ENCODE measurements at places on chromosomes 1 and 21.

- DNase-seq: peak; percentile 14
These were observed 458 bp upstream of the ALPL start for GRCh38 chr1:21508580-21509350.

GRCh38 chr1:155005076-155006011 is 2.7 kb downstream of the ZBTB7B start:
- DNase-seq: no peak

DNA sequence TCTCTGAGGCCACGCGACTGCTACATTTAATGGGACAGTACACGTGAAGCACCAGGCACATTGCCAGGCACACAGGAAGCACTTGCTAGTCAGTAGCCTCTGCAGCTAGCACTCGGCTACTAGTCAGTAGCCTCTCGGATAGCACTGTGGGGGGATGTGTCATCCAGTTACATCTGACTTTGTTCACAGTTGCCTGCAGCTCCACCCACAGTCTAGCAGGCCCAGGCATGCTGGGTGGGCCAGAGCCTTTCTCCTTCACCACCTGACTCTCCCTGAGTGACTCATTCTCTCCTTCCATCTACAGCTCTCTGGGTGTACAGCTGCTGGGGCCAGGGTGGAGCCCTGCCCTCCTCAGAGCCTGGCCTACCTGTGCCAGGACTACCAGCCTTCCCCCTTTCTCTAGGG is 51.5 kb downstream of the PTPRF start:
- DNase-seq: peak; percentile 3

DNA sequence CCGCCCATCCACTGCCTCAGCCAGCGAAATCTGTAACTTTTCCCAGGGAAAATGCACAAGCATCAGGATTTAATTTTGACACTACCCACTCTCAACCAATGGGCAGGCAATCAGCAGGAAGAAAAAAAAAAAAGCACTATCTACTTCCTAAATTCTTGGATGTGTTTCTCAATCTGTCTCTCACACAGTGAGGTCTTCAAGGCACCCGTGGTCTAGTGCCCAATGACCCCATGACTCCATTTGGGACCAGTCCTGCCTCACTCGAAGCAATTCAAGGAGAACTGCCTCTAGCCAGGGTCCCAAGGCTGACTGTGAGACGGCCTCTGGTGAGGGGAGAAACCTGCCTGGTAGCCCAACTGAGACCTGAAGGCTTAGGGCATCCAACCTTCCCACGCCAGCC is 35.9 kb downstream of the CSF1 start:
- DNase-seq: no peak

DNA sequence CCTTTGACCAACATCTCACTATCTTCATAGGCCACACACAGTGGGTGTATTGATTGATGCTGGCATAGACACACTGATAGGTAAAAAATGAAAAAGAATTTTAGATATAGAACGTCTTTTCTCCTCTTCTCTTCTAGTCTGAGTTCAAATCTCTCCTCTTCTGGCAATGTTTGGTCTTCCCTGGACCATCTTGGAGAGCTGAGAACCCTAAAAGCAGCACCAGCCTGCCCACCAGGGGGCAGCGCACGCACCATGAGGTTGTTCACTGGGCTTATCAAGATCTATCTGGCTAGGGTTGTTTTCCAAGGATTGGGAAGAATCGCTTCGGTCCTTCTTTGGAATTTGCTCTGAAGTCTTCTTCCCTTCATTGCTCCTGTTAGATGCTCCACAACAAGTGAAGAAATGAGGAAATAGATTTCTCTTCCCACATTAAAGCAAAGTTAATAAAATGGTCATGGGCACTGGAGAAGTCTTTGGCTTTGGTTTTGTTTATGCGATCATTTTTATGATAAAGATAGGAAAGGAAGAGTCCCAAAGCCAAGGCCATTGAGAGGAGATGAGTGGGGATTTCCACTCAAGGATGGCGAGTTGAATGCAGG is 104.0 kb upstream of the OLIG2 start:
- peak; percentile 15 for DNase-seq

DNA sequence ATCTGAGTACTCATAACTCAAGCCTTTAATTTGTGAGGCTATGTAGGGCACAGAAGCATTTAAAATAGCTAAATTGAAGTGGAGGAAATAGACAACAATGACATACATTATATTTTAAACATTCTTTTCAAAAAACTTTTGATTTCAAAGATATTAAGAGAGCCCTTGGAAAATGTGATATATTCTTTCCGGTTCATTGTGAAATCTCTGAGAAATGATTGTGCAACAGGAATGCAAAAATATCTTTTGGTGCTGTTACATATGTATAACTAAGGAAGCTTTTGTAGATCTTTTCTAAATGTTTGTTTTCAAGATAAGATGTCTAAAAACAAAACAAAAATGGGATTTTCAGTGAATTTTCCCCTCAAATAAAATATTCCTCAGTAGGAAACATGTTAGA is 185.2 kb downstream of the LEPR start:
- DNase-seq: no peak

GRCh38 chr1:155513300-155513916 is 49.2 kb downstream of the ASH1L start:
- DNase-seq: no peak

DNA sequence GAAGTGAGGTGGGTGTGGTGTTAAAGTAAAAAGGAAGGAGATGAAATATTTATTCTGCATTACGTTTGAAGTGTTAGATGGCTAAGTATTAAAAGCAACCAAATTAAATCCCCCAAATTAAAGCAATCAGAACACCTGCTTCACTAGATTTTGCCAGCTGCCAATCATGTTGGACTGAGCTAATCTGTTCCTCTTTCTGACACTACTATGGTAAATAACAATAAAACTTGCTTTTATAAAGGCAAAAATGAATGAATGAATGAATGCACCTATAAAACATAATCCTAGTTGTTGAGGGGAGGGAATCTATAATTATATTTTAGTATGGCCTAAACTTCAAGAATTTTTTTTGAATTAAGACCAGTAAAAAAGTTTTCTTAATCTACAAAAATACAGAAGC is 51.0 kb downstream of the RAB3GAP2 start:
- no peak for DNase-seq

- no peak for DNase-seq
These were observed 746.9 kb upstream of the ADGRL2 start for GRCh38 chr1:81053826-81054225.

DNA sequence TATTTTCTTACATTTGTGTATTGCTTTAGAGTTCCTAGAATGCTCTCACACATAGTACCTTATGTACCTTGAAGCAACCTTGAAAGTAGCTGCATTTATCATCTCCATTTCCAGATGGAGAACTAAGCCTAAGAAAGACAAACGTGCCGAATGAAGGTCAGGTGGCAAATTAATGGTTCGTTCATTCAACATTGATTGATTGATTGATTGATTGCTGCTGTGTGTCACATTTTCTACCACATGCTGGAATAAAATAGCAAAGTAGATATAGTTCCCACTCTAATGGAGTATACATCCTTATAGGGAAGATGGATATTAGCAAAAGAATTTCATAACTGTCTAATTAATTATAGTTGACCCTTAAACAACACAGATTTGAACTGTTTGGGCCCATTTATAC is 172.2 kb downstream of the SDCCAG8 start:
- no peak for DNase-seq

Measured in stimulated activated CD8-positive, alpha-beta memory T cell treated with anti-CD3 and anti-CD28 coated beads, Interleukin-2, amount 100 ng/mL, for 1 hour (primary cell).